ENCODE measurements at places on chromosomes 3 and 15.

DNA sequence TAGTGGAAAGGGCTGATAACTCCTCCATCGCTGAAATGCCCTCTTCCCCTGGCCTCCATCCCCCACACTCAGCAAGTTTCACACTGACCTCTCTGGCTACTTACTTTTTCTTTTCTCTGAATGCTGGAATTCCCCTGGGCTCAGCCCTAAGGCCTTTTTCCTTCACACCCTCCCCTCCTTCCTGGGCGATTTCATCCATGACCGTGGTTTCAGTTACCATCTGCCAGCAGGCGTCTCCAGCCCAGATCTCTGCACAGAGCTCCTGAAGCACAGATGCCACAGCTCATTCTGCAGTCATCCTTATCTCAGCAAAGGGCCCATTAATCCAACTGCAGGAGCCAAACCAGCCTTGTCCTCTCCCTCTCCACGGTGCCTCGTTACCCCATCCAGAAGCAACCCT lies 114.0 kb downstream of the RFTN1 start:
- no peak for DNase-seq

DNA sequence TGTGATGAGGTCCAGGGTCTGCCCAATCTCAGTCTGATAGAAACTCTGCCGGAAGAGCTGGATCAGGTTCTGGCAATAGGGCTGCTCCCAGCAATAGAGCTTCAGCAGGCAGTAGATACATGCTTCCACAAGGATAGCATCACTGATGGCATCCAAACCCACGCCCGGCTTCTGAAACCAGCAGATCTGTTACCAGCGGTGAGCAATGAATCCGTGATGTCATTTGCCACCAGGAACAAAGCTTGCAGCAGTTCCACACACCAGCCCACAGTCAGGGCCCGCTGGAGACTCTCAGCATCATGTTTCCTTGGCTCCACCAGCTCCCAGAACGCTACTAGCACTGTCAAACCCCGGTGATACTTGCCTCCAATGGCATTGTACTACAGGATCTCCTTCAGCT lies 19.3 kb upstream of the TTBK2 start:
- no peak for DNase-seq

DNA sequence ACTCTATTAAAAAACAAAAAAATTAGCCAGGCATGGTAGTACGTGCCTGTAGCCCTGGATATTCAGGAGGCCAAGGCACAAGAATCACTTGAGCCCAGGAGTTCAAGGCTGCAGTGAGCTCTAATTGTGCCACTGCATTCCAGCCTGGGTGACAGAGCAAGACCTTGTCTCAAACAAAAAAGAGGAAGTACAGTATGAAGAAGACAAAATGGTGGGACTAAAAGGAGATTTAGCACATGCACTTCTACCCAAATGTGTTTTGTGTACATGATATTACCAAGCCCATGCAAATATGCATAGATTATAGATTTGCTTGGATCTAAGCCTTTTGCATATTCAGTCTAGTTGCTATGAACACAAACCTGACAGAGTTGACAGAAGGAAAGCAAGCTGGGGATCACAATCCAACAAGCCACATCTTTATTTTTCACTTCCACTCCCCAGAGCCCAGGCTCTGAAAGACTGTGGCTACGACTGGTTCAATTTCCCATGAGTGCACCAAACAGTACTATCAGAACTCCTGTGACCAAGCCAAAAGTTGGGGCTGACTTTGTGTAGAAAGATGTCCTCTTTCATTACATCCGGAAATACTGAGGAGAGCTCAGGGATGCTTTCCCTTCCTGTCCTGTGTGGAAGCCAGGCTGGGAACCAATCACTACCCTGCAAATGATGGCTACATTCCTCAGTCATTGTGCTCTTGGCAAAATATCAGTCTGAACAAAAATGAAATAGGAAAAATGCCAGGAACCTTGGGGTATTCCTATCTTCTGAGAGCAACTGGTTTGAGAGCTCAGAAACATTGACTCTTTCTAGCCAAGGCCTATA lies 49.4 kb downstream of the TGM4 start:
- no peak for DNase-seq

DNA sequence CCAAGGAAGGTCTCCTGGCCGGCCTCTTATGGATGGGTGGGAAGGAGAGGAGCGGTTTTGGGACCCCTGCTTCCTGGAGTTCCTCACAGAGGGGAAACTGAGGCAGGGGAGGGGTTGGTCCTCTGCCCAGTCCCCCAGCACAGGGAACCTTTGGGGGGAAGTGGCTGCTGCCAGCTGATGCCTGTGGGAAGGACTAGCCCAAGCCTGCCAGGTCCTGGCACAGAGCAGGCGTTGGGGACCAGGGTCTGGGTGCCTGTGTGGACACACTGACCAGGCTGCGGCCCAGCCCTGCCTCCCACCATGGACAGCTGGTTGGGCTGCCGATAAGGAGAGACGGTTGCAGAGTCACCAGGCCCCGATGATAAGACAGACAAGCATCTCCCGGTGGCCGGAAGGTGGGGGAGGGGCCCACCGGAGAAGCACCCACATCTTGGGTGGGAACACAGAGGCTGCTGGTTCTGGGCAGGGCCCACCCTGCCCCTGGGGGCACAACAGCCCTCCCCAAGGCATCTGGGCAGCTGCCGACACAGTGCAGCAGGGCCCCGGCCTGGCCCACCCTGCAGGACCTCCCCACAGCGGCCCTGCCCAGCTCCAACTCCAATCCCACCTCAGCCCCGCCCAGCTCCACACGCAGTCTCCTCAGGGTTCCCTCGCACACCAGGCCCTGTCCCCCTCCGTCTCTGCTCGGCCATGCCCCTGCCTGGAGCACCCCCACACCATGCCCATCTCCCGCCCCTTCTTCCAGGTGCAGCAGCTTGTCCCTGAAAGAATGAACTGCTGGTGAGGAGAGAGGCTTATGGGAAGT lies 50.7 kb downstream of the DNAJB8 start:
- DNase-seq = no peak

DNA sequence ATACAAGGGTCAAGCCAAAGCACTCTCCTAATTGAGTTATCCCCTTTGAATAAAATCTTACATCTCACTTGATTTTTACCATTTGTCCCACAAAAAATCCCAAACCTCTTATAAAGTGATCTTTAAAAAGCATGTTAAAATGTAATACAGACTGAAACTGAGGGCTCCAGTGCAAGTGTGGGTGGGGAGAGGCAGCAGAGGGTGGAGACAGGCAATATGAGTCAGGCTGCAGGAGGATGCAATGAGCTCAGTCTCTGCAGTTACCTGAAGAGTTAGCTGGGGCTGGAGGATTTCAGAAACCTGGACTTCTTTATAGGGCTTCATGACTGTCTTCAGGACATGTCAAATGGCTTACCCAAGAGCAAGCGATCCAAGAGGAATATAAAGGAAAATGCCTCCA lies 14.2 kb upstream of the COLQ start:
- DNase-seq = no peak

DNA sequence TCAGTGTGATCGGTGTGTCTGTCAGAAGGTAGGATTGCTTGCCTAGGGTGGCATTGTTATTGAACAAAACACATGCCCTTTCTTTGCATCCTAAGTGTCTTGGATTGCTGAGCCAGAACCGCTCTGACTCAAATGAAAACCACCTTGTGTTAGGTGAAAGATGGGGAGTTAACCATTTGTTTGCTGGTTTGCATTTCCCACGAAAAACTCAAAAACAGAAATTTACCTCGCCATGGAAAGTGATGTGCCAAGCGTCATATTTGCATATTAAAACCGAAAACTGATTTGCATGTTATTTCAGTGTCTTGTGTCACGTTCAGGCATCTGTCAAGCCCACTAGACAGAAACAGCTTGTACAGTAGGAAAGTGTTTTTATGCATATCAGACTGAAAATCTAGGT lies 474.6 kb upstream of the TPRG1 start:
- DNase-seq = no peak

- no peak for DNase-seq
Measured at GRCh38 chr3:36408146-36408545, 27.8 kb downstream of the STAC start.

DNA sequence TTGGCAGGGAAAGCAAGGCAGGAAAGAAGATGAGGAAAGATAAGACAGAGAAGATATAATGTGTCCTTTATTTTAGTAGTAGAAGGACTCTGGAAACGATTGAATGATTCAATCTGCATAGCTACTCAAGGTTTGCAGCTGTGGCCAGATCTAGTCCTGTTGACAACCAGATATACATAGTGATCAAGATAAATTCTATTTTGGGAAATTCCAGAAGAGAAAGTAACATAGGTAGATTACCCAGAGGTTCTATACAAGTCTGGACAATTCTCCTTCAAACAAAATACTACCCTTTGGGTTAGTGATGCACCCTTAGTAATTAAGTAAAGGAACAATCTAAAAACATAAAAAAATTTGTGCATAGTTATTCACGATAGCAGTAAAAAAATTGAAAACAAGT lies 9.4 kb downstream of the TERC start:
- no peak for DNase-seq

- DNase-seq = no peak
Measured at GRCh38 chr3:39453134-39453533, 14.3 kb upstream of the MOBP start.

GRCh38 chr3:124784686-124785382 lies 54.6 kb downstream of the UMPS start:
- no peak for DNase-seq

DNA sequence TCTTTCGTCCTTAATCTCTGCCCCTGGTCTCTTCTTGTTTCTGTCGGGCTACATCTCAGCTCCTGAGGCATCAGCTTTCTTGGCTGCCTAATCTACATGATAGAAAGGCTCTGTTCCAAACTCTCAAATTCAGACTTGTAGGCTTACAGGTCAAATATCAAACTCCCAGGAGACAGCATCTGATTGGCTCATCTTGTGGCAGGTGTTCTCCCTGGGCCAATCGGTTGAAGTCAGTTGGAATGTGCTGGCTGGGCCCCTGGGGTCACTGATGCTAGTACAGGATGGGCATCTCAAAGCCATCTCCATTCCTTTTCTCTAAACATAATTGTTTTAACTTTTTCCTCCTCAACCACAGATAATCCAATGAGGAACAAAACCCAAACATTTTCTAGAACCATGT lies 198.7 kb downstream of the CNTN3 start:
- DNase-seq = no peak

DNA sequence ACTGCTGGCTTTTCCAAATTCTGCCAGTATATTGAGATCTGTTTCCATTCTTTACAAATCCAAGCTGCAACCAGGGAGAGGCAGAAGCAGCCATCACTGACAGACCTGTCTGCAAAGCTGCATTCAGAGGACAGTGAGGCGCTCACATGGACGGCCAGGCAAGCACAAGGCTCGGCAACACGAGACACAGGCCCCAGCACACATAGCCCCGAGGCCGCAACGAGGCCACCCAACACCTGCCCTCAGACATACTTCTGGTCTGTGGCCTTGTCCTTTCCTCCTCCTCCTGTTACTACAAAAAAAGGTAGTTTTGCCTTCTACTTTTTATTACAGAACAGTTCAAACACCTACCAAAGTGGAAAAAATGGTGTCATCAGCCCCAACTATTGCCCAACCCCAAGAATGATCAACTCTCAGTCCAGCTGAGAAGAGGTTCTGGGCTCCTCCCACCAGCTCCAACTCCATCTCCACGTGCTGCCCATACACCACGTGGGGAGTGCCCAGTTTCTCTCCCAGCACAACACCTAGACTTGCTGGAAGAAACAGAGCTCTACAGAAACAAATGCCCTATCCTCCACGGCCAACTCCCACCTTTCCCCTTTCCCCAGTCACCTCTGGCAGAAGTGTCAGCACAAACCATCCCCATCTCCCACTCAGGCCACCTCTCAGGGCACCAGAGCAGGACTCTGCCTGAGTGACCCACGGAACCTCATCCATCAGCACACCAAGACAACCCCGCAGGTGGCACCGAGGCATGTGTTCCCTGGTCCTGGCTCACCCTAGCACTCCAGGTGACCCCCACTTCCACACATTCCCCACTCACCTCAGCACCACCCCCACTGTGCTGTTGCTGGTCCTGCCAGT lies 7.4 kb downstream of the ZXDC start:
- no peak for DNase-seq

DNA sequence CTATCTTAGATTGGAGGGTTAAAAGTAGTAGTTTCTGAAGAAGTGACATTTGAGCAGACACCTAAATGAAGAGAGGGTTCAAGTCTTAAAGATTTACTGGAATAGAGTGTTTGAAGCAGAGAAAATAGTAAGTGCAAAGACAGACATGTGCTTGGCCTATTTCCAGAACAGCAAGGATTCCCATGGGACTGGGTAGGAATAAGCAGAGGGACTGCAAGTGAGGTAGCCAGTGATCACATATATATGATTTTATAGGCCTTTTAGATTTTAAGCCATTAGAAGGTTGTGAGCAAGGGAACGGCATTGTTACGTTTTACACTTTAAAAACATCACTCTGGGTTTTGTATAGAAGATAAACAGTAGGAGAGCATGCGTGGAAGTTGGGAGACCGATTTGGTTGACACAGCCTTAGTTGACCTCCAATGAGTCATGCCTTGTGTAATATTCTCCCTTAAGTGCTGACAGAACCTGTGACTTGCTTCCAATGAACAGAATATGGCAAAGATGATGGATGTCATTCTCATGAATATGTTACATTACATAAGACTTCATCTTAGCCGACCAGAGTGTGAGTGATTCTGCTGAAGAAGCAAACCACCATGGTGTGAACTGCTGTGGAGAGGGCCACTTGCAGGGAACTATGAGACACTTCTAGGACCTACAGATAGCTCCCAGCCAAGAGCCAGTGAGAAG lies 37.1 kb upstream of the SLC4A7 start:
- peak; percentile 94 for DNase-seq

GRCh38 chr3:12415014-12415680 lies 69.1 kb upstream of the TSEN2 start:
- DNase-seq = no peak

DNA sequence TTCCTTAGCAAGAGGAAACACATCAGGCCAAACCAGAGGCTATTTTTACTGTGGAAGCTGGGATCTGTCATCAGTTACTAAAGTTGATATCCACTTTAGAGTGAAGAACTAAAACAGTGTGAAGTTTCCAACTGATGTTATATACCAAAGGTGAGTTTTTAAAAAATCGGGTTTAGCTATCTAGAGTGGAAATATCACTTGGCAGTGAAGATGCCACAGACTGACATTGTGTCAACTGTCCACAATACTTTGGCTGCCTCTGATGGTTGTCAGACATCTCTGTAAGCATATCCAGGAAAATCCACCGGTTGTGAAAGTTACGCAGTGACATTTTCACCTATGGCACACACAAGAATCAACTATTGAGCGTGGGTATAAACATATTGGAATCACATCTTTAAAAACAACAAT lies 9.2 kb downstream of the ZIC1 start:
- DNase-seq = no peak

- no peak for DNase-seq
Measured at GRCh38 chr15:78177447-78177873, 28.3 kb downstream of the IDH3A start.
